ENCODE measurements at places on chromosomes 11 and 22.

GRCh38 chr11:27908621-27909020, 199.3 kb downstream of the KIF18A start:
- no peak for DNase-seq

DNA sequence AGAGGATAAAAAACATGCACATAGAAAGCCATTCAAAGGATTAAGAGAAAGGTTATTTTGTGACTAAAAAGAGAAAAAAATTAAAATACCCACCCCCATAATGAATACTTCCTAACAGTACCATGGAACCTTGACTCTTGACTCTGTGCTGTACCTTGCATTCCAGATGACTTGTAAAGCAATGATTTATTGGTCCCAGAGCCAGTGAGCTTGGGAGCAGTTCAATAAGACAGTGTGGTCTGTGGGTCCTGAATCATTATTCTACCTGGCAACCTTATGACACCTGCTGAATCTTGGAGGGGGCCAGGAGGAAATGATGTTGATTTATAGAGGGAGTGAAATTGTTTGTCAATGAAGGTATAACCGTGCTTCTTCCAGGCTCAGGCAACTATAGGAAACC, 34.2 kb upstream of the PAX6 start:
- no peak for DNase-seq

DNA sequence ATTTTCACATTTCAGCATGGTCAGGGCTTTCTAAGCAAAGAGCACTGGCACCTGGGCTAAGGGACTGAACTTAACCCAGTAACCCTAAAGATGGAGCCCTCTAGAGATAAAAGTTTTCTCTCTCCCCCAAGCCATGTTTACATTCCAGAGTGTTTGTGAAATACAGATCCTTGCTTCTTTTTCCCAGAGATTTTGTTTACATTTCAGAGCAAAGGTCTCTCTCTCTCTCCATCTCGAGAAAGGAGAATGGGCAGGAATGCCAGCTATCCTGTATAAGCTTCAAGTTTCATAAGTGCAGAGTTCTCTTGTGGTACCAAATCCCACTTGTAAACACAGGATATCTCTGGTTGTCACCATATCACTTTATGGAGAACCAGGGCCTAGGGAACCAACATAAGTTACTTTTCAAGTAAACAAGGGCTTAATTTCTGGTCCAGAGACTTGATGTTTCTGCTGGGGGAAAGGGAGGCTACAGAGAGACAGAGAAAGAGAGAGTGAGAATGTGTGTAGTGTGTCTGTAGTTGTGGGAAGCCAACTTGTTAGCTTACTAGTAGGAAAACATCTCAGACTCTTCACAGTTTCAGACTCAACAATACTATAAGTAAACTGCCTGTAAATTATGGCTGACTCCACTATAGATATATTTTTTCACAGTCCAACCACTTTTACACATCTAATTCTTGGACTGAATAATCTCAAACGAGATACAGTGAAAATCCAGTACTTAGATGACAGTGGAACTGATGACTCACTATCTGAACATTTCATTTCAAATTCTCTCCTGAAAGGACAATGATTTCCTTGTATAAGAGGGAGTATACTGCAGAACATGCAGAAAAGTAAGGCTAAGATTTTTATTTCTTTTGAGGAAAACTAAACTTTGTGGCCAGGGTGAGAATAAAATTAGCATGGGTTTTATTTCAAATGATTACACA, 76.2 kb downstream of the ARHGAP32 start:
- DNase-seq: no peak

DNA sequence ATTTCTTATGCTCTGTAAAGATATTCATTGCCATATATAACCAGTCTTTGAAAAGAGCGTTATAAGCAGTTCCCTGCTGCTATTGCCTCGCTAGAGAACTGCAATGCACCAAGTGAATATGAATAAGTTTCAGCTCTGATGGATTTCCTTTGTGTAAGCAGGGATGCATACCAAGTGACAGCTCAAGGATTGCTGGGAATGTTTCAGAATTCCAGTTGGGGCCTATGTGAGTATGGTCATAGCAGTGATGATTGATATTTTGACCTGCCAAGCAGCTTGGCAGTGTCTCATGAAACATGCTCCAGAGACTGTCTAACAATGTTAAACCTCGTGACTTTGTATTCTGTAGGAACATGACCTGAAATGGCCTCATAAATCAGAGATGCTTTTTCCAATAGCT, 312.6 kb downstream of the C11orf87 start:
- no peak for DNase-seq

DNA sequence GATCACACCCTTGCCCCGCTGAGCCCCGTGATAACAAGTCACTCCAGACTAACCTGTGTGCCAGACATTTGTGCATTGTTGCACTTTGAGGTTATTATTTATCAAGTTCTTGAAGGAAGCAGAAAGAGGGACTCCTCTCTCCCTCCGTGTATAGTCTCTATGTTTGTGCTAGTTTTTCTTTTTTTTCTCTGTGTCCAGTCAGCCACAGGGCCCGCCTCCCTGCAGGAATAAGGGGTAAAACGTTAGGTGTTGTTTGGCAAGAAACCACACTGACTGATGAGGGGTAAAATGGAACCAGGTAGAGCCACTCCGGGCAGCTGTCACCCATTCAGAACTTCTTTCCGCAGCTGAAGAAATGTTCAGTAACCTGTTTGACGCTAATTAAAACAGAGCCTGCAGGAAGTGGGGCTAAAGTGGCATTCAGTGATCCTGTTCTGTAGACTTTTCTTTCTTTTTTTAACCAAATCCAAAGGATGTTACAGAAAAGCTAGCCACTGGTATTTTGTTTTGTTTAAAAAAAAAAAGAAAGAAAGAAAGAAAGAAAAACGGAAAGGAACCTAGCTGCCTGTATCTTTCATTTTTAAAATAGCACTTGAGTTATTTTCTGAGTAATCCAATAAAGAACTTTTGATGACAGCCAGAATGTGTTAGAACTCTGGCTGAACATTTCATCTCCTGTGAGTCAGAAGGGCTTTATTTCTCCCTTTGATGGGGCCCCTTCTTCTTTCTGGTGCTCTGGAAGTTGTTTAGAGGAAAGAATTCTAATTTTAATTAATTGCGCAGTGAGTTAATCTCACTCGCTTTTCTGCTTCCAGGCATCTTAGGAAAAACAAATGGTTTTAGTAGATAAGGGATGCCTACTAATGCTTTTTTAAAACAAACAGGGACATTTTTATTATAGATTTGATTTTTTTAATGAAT, 58.2 kb downstream of the COMMD9 start:
- no peak for DNase-seq

DNA sequence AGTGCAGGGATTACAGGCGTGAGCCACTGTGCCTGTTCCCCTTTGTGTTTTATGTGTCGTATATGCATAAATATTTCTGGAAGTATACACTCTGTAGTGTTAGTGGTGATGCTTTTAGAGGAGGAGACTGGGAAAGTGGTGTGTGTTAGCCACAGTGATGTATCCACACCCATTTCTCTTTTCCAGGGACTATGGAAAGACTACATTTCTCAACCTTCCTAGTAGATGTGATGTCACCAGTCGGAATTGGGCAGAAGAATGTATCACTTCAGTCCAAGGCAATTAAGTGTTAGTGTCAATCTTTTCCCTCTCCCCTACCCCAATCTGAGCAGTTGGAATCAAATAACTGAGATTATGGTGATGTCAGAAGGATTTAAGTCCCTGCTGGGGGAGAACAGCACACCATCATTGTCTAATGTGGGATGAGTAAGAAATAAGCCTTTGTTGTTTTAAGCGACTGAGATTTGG, 5.8 kb upstream of the ATG16L2 start:
- DNase-seq: no peak

DNA sequence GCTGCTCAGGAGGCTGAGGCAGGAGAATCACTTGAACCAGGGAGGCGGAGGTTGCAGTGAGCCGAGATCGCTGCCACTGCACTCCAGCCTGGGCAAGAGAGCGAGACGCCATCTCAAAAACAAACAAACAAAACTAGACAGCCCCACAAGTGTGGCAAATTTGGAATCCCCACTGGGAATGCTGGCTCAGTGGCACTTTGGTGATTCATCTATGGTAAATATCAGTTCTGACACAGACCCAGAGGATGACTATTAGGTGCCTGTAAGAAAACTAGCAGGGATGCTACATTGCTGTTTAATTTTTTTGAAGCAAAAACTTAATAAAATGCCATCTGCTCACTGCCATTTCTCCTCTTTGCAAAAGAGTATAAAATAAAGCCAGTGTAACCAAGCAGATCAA, 107.9 kb downstream of the NAT10 start:
- no peak for DNase-seq

GRCh38 chr11:116078101-116078591, 573.9 kb upstream of the CADM1 start:
- DNase-seq: no peak

GRCh38 chr11:19183646-19184045, 18.1 kb downstream of the CSRP3 start:
- no peak for DNase-seq

DNA sequence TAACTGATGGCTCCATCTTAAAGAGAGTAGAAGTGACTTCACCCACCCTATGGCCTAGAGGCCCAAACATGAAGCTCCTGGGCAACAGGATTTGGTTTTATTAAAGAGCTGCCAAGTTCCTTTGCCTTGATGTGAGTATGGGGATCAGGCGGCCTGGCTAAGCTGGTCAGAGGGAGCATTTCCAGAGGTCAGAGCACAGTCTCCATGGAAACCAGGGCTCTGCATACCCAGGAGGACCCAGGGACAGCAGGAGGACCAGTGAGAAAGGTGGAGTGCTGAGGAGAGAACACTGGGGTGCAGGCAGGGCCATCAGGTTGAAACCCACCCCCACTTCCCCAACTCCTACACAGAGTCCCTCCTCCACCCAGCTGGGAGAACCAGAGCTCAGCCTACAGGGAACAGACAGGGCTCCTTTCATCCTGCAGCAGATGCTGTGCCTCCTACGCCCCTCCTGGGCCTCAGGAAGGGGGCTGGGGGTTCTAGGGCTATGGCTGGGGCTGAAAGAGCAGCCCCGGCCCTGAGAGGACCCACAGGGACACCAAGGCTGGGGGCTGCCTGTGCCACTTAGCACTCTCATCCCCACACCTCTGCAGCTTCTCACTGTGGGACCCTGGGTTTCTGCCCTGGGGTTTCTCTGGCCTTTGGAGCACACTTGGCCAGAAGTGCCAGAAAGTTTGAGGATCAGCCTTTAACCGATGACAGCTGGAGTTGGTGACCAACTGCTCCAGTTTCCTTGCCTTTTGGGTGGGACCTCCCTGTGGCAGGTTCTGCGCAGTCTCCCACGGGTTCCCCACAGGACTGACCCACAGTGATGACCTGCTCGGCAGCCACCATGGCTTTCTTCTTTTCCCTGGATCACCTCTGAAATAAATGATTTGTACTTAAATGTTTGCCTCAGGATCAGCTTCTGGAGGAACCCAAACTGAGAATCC, 13.8 kb upstream of the P2RY6 start:
- no peak for DNase-seq

DNA sequence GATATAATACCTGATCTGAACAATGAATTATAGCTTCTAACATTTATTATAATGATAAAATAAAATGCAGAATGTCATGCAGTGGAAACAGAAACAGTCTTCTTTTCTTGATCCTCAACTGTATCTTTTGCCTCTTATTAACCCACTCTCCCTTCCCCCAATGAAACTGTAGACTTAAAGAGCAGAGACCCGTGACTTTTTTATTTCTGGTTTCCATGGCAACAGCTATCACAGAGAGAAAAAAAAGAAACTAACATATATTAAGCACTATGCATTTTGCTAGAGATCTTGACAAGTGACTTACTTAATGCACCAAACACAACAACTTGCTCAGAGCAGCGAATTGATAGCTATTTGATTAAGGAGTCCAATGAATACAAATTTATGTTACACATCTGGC, 69.3 kb downstream of the RAB38 start:
- no peak for DNase-seq

DNA sequence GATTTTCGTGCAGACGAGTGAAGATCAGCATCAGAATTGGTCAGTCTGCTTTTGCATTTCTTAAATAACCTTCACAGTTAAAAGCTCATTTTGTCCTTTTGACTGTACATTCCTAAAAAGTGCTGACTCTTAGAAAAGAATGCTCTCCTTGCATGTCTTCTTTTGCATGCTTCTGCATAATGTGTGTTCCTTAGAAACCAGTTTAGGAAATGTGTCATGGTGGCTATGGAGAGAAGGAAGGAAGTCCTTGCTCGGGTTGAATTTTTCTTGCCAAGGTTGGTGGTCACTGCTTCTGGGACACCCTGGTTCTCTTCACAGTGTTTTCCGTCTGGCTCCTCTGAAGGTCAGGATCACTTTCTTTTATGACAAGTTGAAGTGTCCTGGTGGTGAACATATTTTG, 6.8 kb downstream of the AP2A2 start:
- DNase-seq: no peak

GRCh38 chr11:67298786-67299185, 4.5 kb upstream of the SSH3 start:
- DNase-seq: no peak

DNA sequence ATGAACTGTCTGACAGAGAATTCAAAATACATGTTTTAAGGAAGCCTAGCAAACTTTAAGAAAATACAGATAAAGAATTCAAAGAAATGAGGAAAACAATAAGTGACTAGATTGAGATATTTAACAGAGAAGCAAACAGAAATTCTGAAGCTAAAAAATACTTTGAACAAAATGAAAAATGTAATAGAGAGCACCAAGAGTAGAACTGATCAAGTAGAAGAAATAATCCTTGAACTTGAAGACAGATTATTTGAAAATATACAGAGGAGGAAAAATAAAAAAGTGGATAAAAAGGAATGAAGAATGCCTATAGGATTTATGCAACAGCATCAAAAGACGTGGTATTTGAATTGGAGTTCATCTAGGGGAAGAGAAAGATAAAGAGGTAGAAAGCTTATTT, 101.9 kb upstream of the OR4B1 start:
- DNase-seq: no peak

GRCh38 chr22:25701056-25701780, 40.8 kb upstream of the MYO18B start:
- no peak for DNase-seq

DNA sequence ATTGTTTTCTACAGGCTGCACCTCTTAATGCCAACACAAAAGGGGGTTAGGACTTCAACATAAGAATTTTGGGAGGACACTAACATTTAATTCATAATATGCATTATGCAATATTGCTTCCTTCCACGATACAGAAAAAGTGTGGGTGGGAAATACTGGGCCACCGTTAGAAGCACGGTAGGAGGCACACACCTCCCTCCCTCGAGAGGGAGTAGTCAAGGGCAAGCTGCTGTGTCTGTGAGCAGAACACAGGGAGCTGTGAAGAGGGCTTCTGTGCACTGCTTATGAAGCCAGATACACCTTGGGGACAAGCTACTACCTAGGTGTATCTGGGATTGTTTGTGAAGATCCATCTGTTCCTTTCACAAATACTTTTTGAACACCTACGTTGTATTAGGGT, 109.3 kb upstream of the PLET1 start:
- no peak for DNase-seq

DNA sequence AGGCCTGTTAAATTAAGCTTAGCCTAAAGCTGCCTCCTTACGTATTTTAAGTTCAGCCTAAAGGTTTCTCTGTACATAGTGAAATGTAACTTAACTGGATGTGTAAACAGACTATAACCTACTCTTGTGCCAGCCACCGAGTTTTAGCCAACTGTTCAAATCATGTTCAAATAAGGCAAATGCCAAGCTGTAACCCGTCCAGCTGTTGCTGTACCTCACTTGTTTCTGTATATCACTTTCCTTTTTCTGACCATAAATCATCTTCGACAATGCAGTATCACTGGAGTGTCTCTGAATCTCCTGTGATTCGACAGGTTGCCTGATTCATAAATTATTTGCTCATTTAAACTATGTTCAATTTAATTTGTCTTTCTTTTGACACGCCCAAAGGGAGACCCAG, 4.0 kb upstream of the PLAAT5 start:
- no peak for DNase-seq

Measured in stimulated activated CD8-positive, alpha-beta memory T cell treated with anti-CD3 and anti-CD28 coated beads, Interleukin-4, amount 100 ng/mL, for 4 hours (primary cell).